A549 treated with RU486 at 1 μM for 4 hours (cell line): ENCODE measurements at places on chromosomes 6 and 20. TPM values are rescaled to one million over a fixed set of nuclear protein-coding genes. Genes with fewer than 3 reads are reported as not detected.

PABPC1L gene
- total RNA-seq: 10.9 to 17.6 TPM (median 15.8 TPM) in 5 replicates

AVP gene
- total RNA-seq: not detected in 5 replicates

GSTA3 gene
- not detected in 5 replicates for total RNA-seq

WFDC12 gene
- total RNA-seq: not detected in 5 replicates

CRISP3 gene
- total RNA-seq: 0.06 TPM in 1 of 5 replicates, not detected in the others

CRNKL1 gene
- total RNA-seq: 23.0 to 26.4 TPM (median 23.7 TPM) in 5 replicates

PLA2G7 gene
- total RNA-seq: 0.11 TPM in 1 of 5 replicates, not detected in the others

SIRPD gene
- total RNA-seq: not detected in 5 replicates

TPD52L1 gene
- total RNA-seq: 43.8 to 50.6 TPM (median 47.9 TPM) in 5 replicates

PAQR8 gene
- total RNA-seq: 0.38 to 1.0 TPM (median 0.80 TPM) in 5 replicates
